Activated CD8-positive, alpha-beta memory T cell treated with anti-CD3 and anti-CD28 coated beads for 48 hours (primary cell): ENCODE measurements at places on chromosomes 3 and 15.

DNA sequence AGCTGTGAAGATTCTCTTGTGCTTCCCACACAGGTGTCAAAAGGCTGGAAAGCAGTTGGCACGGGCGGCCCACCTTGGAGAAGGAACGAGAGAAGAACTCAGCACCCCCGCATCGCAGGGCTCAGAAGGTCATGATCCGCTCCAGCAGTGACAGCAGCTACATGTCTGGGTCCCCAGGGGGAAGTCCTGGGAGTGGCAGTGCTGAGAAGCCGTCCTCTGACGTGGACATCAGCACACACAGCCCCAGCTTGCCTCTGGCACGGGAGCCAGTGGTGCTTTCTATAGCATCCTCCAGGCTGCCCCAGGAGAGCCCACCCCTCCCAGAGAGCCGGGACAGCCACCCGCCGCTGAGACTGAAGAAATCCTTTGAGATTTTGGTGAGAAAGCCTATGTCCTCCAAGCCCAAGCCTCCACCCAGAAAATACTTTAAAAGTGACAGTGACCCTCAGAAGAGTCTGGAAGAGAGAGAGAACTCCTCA lies 31.4 kb downstream of the STARD5 start:
- no peak for DNase-seq

DNA sequence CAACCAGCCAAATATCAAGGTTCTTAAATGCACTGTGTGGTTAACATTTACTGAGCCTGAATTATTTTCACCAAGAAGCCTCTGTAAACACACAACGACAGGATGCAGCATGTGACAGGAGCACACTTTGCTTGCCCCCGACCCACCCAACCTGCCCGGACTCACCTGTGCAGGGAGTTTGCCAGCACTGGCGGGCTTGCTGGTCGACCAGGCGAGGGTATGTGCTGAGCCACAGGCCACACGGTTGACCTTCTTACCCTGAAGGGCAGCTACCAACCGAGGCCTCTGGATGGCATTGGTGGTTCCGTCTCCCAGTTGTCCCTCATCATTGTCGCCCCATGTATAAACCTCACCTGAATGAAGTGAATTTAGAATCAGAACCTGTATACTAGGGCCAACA lies 25.7 kb upstream of the OCA2 start:
- DNase-seq, result no peak

GRCh38 chr15:44554934-44555723 lies 18.2 kb downstream of the EIF3J start:
- no peak for DNase-seq

DNA sequence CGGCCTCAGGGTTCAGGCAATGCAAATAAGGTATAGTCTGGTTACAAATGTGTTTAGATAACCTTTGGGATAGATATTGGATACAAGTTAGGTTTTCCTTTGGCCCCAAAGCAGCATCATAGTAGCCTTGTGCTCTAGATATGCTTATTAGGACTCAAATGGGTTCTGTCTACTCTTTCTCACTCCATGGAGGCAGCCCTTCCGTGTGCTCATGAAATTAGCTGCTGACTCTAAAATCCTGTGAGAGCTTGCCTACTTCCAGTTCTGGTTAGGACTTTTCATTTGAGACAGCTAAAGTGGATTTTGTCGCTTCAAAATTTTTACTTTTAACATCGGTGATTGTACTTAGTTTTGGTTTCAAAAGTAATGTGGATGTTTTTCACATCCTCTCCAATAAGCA lies 1.6 kb downstream of the CDV3 start:
- no peak for DNase-seq

DNA sequence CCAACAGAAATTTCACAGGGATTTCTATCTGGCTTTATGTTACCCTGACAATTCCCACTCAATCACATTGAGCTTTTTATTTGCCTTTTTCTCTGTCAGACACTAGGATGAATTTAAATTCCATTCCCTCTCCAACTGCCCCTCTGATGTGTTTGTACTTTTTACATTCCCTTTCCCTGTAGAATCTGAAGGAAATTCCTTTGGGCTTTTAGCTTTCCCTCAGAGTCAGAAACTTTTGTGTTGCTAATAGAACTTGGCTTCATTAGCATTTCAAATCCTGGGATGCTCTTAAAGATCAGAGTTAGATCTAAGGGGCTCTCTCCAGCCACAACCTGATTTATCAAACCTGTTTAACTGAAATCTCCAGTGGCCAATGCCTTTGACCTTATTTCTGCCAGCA lies 7.9 kb upstream of the RARB start:
- no peak for DNase-seq

DNA sequence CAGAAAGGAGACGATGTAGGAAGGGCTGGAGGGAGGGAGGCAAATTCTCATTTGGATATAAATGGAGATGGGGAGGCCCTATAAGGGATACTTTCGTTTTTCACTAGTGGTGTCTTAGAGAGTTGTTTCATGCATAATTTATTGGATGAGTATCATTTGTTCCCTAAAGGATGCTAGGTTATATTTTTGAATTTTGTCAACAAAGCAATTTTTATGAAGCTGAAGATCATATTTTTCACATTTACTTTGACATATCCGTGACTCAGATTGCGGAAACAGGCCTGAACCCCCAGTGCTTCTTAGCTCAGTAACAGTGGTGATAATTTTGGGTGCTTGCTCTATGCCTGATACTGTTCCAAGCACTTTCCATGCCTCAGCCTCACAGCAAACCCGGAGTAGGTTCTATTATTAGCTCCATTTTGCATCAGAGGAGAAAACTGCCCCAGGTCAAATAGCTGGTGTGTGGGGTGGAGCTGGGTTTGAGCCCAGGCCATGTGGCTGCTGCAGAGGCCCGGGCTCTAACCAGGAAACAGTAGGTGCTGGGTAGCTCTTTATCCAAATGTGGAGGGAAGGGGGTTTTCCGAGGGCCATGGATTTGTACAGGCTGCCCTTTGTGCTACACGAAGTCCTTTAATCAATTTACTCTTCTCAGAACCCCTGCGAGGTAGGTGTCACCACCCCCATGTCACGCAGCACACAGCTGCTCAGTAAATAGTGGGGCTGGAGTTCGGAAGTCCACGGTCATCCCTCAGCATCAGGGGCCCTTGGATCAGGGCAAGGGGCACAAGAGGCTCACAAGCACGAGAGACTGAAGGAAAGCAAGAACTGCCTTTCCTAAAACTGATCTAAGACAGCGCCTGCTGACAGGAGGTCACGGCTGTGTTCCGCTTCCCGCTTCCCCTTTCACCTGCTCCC lies 99.1 kb downstream of the SLC49A4 start:
- no peak for DNase-seq

DNA sequence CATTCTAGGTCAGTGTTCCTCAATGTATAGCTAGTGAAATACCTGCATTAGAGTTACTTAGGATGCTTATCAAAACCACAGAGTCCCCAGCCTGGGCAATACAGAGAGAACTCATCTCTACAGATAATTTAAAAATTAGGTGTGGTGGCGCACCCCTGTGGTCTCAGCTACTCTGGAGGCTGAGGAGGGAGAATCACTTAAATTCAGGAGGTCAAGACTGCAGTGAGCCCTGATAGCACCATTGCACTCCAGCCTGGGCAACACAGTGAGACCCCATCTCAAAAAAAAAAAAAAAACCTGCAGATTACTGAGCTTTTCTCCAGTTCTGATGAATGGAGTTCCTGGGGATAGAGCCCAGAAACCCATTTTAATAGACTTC lies 10.1 kb upstream of the MINDY2 start:
- DNase-seq, result no peak

DNA sequence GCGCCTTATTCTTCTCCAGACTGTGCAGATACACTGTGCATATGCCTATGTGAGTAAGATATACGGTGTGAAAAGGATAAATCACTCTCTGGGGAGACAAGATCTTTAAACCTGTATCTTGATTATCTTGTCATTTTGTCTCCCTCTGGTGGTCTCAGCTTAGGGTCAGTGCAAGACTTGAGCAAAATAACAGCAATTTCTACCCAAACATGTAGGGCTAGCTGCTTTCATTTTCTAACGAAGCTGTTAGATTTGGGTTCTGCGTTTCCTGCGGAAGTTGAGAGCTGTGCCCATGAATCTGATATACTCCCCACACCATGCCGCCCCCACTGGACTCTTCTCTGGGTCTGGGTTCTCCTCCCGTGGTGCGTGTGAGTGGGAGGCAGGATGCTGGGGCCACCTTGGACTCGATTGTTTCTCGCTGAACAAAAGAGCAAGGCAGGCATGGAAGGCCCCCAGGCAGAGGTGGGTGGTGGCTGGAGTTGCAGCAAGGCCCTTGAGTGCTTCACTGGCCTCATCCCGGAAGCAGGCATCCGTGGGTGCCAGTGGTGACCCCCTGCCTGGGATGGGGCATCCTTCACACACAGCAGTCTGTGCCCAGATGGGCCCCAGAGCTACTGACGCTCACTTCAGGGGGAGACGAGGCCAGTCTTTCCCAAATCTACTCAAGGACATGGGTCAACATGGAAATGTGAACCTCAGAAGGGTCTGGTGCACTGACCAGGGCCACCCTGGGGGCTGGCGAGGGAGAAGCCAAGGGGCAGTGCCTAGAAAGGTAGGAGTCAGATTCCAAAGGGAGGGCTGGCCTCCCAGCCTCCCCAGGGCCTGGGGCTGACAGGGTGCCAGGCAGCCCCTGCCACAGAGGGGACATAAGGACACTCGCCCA lies 179.6 kb downstream of the NSMCE3 start:
- peak; percentile 20 for DNase-seq

- DNase-seq, result no peak
These were observed 50.3 kb downstream of the PAK2 start for GRCh38 chr3:196789885-196790359.

- DNase-seq, result no peak
These were observed 35.6 kb downstream of the PDCD6IP start for GRCh38 chr3:33834096-33834453.

DNA sequence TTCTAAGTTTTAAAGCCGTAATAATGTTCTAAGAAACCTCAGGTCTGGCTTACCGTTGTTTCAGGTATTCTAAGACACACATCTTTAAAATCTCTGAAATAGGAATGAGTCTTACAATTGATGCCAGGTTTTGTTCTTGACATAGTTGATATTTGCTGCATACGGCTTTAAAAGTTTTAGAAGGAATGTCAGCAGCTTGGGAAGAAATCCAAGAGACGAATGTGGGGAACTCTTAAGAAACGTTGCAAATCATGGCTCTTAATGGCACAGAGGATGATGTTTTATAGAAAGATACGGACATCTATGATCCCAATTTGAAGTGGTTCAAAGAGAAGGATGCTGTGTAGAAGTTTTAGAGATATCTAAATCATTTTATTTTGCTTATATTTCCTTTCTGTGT lies 11.5 kb downstream of the NUDT16 start:
- DNase-seq, result no peak

- no peak for DNase-seq
These were observed 122.0 kb downstream of the SEMA6D start for GRCh38 chr15:47839233-47839825.

GRCh38 chr3:29099296-29099695 lies 181.6 kb upstream of the RBMS3 start:
- no peak for DNase-seq

GRCh38 chr3:192514081-192514753 lies 213.1 kb downstream of the FGF12 start:
- no peak for DNase-seq

- no peak for DNase-seq
These were observed 134.6 kb upstream of the PDZRN3 start for GRCh38 chr3:73759297-73759711.

- no peak for DNase-seq
These were observed 25.6 kb upstream of the ZNF280D start for GRCh38 chr15:56758770-56759449.

GRCh38 chr3:53938645-53939044 lies 47.0 kb upstream of the SELENOK start:
- no peak for DNase-seq

DNA sequence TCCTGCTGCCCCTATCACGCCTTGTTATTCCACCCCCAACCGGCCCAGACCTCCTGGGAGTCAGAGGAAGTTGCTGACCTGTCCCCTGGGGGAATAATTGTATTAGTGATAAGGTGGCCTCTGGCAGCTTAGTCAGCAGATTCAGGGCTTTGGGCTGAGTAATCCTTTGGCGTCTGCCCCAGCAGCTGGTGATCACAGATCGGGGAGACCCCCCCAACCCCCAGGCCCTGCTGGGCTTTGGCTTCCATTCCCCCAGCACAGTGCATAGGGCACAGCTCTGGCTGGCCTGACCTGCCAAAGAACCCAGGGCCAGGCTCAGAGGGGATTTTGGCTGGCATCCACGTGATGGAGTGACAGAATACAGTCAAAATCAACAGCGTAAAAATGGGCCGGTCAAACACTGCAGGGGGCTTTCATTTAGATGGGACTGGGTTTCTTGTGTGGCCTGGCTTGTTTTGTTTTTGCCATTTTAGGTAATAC lies 3.9 kb upstream of the NR2E3 start:
- DNase-seq, result no peak

DNA sequence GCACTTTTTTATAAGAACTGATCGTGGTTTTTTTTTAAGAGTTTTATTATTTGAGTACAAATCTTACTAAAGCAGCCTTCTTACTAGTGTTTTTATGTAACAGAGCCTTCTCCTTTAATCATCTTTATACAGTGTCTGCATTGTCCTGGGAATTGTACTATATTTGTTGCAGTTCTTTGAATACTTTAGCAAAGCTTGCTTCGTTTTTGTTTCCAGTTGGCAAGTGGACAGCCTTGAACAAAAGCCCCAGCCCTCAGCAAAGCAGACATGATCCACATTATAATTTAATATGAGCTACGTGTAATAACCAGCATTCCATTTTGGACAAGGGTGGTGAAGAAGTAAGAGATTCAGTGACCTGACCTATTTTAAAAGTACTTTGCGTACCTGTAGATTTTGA lies 112.2 kb upstream of the FLNB start:
- no peak for DNase-seq

DNA sequence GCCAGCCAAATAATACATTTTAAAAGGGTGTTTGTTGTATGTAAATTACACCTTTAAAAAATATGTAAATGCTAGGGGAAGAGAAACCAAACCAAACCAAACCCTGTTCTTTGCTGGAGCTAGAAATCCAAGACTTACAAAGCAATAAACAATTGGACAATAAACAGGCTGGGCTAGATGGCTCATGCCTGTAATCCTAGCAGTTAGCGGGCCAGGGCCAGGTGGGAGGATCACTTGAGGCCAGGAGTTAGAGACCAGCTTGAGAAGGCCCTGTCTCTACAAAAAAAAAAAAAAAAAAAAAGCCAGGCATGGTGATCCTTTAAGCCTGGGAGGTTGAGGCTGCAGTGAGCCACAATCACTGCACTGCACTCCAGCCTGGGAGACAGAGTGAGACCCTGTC lies 12.5 kb downstream of the STOML1 start:
- DNase-seq, result no peak
